ENCODE measurements at places on chromosomes 6 and 20.

DNA sequence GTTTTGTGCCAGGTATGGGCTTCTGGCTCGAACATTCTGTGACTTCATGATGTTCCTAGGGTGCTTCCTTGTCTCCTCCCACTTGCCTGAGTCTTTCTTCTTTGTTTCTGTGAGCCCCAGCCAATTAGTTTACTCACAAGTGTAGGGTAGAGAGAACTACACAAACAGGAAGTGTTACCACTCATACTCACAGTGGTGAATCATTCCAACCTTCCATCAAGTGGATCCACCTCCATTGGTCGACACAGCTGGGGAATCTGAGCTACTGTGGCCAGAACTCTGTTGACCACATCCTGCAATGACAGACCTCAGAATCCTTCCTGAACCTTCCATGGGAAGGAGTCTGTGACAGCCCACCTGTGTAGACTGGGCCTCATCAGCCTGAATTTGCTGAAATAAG, 76.8 kb downstream of the UNC5CL start:
- DNase-seq = no peak

DNA sequence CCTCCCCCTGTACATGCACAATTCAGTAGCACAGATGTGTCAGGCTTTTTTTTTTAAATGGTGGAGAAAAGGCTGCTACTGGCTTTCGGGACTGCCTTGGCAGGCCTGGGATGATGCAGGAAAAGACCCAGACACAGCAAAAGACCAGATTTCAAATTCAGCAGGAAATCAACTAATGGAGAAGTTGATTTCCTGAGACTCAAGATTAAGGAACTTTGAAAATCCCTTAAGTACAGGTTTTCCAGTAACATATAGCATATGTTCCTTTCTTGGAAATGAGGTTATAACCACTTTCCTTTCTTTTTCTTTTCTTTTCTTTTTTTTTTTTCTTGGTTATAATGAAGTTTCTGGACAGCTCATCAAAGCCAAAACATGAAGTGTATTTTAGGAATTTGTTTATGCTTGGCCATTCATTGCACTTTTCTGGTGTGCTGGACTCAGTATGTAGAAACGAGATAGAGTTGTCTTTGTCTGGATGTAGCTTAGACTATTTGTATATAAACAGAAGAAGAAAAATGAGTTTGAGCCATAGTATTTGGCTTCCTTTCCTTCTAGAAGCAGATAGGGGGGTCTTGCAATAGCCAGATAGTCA, 119.4 kb downstream of the SASH1 start:
- no peak for DNase-seq

- DNase-seq = no peak
These were observed 504.0 kb upstream of the PTCHD4 start for GRCh38 chr6:48615041-48615440.

DNA sequence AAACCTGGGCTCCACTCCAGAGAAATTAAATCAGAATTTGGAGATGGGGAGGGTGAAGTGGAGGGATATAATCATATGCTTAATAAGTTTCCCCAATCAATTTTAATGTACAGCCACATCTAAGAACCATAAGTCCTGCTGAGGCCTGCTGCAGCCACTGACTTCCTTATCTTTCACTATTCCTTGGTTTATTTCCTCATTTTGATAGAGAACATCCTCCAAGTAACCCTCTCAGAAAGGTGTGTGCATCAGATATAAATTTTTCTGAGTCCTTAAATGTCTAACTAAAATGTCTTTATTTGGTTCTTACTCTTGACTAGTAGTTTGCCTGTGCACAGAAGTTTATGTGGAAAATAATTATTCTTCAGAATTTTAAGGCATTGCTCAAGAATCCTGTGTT, 23.7 kb upstream of the SIRT5 start:
- no peak for DNase-seq

DNA sequence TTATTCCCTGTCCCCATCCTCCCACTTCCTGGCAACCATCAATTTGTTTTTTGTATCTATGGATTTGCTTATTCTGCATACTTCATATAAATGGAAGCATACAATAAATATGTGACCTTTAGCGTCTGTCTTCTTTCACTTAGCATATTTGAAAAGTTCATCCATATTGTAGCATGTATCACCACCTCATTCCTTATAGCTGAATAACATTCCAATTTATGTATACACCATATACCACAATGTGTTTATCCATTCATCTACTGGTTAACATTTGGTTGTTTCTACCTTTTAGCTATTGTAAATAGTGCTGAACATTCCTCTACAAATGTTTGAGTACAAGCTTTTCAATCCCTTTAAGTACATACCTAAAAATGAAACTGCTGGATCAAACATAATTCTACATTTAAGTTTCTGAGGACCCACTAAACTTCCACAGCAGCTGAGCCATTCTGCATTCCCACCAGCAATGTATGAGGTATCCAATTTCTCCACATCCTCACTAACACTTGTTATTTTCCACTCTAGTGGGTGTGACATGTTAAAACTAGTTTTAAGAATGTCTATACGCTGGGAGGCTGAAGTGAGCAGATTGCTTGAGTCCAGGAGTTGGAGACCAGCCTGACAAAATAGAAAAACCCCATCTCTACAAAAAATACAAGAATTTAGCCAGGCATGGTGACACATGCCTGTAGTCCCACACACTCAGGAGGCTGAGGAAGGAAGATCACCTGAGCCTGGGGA, 32.9 kb downstream of the NUDT3 start:
- DNase-seq = no peak

DNA sequence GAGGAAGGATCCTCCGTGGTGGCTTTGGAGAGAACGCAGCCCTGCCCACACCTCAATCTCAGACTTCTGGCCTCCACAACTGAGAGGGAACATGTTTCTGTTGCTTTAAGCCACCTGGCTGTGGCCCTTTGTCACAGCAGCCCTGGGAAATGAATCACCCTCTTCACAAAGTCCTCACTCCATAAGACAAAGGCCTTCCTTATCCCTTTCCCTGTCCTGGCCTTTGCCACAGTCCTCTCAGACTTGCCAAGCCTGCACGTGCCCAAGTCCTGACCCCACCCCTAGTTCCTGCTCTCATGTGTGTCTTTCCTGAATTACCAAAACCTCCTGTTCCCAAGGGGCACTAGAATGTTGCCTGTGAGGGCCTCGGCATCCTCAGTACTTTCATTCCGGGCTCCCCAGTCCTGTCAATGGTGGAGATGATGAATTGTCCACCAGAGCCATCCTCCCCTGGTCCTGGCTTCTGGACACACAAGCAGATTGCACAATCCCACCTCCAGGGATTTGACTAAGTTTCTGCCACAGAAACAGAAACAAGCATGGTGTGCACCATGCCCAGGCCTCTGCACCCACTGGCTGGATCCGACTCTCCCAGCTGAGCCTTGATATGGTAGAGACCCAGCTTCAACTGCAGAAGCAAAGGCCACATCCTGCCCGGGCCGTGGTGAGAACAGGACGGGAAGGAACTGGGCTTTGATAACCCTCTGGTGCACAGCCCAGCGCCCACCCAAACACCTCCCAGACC, 232.6 kb upstream of the PDE10A start:
- no peak for DNase-seq

DNA sequence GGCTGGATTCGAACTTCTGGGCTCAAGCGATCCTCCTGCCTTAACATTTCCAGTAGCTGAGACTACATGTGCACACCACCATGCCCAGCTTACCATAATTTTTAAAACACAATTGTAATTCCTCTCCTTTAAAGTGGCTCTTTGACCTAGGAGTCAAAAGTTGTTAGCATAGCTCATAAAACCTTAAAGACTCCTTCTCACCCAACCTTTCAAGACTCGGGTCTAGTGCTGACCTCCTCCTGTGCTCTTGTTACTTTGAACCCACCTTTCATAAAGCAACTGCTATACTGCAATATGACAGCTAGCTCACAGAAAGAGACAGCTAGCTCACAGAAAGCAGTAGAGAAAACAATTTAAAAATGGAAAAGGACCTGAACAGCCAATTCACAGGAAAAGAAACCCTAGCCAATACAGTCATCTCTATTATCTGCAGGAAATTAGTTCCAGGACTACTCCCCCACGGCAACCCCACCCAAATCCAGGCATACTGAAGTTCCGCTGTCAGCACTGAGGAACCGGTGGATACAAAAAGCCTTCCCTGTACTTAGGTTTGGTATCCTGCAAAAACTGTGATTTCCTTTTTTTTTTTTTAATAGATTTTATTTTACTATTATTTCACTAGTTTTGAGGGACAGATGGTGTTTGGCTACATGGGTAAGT, 20.3 kb downstream of the SSR1 start:
- no peak for DNase-seq

- DNase-seq = no peak
These were observed 203.3 kb upstream of the LAMP5 start for GRCh38 chr20:9311132-9311531.

- DNase-seq = no peak
These were observed 15.5 kb upstream of the CARMIL1 start for GRCh38 chr6:25263657-25264056.

GRCh38 chr20:10467681-10468339, 32.7 kb downstream of the SLX4IP start:
- no peak for DNase-seq

GRCh38 chr20:51600016-51600420, 57.5 kb upstream of the NFATC2 start:
- no peak for DNase-seq

- no peak for DNase-seq
These were observed 391.8 kb upstream of the SOX4 start for GRCh38 chr6:21201637-21202350.

GRCh38 chr20:34637245-34638038, 39.5 kb downstream of the PIGU start:
- DNase-seq = no peak

DNA sequence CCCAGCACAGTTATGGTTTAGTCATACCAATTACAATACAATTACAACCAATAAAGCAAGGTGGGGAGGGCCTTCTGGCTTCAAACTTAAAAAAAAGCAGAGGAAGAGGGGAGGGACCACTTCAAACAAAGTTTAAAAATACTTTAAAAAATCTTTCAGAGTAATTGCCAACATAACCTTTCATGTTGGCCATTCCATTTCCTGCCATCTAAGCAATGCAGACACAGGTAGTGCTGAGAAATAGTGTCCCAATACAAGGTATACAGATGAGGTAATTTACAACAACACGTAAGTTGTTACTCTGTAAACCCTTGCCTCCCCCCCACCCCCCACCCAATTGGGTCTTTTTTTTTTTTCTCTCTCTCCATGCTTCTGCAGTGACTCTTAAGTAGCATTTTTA, 18.8 kb upstream of the TBC1D20 start:
- no peak for DNase-seq

DNA sequence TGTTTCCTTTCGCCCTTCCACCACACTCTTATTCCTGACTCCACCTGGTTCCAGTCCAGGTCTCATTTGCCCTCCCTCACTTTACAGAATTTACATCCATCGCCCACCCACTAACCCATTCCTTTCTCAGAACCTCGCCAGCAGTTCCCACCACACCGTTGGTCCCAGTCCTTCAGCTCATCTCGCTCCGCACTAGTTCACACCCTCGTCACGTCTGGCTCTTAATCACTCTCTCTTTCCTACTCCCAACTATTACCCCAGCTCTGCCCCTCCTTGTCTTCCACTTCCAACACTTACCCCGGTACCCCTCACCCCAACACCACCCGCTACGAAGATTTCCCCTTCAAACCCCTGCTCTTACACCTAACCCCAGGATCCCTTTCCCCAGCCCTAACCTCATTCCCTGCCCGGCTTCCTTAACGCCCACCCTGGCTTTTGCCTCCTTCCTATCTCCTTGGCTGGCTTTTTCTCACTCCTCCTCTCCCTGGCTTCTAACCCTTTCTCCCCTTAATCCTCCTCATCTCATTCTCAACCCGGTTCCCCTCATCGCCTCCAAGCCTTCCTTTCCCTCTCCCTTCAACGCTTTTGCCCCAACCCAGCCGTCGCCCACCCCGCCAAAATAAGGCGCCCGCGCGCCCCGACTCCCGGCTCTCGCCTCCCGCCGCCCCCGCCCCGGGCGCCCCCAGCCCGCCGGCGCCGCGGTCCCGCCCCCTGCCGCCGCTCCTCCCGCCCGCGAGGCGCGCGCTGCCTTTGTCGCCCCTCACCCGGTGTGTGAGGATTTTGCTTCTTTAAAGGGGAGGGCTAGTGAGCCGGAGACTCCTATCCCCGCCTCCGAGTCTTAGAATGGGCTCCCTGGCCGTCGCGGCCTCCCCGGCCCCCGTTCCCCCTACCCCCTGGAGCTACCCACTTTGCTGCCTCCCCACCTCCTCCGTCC, 542 bp downstream of the USP49 start:
- no peak for DNase-seq

GRCh38 chr6:1850840-1851157, 241.1 kb downstream of the FOXC1 start:
- no peak for DNase-seq

GRCh38 chr20:61935926-61936700, 129.6 kb downstream of the TAF4 start:
- no peak for DNase-seq

- no peak for DNase-seq
These were observed 118.8 kb downstream of the MAP3K7 start for GRCh38 chr6:90468080-90468479.

DNA sequence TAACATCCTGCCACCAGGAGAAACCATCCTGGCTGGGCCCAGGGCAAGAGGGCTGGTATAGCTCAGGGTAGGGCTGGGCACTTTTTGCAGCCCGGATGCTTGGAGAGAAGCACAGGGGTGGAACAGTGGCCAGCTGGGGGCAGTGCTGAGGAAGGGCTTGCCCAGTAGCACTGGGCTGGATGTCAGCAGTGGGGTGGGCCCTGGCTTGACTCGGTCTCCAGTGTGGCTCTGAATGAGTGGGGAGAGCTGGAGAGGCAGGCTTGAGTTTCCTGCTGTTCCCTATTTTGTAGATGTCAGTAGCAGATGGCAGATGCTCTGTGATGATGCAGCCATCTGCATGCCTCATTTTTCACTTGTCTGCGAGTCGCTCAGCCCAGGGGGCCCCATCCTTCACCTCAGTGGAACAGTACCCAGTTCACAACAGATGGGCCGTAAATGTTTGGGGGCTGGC, 56.3 kb upstream of the TULP1 start:
- DNase-seq = no peak

DNA sequence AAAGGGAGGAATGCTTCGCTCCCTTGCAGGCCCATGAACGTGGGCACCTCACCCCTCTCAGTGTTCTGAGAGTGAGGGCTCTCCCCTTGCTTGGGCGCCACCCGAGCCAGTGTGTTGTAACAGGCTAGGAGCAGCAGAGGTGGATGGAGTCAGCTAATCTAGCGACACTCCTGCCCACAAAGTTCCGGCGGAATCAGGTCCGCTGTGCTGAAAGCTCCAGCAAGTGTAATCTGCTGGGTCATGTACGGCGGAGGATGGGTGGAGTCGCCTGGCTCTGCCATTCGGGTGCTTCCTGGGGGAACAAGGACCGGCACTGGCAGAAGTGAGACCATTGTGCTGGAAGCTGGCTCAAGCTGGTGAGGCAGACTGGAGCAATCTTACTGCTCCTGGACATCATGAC, 1310.1 kb downstream of the EPHA7 start:
- DNase-seq = no peak

All from esophagus squamous epithelium (tissue), 5 donors.